ENCODE measurements at places on chromosomes 1 and 21.

DNA sequence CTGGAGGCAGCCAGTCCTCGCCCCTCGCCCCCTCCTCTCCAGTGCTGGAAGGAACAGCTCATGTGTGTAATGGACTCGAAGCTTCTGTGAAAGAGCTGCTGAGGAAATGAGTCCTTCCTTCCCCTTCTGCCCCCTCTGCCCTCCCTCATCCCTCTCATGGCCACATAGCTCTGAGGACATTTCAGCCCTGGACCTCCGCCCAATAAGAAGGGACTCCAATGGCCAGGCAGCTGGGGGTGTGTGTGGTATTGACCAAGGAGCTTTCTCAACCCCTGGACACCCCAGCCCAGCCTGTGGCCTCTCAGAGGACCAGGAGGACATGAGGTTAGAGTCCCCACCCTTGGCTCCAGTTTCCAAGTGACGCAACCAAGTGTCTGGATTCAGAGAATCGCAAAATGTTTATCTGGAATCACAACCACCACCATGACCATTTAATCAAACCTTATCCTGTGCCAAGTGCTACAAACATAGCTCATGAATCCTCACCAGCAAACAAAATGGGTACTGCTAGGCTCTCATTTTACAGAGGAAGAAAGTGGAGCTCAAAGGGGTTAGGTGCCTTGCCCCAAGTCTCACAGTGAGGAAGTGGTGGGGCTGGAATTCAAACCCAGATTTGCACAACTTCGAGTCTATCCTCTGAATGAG, 47.8 kb upstream of the ECE1 start:
- DNase-seq: no peak

DNA sequence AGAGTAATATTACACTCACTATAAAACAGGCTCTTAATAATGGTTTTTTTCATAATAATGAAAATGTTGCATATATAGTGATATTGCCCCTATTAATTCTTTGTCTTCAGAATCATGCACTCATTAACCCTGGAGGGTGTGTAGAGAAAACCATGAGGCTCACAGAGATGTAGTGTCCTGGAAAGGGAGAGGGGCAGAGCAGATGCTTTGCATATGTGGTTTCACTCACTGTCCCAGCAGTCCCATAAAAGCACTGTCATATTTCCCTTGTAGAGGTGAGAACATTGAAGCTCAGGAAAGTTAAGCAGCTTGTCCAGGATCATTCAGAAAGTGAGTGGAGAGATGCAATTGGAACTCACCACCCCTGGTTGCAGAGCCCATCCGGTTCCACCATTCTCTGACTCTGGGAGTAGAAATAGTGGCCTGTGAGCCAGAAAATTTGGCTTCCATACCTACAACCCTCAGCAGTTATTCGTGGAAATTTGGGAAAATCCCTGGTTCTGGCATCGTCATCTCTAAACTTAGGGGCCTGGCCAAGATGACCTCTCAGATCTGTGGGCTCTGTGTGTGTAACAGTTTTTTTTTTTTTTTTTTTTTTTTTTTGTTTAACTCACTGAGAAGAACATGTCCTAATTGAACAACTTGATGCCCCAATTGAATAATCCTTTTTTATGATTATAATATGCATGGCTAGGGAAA, 86.4 kb downstream of the RGL1 start:
- DNase-seq: no peak

DNA sequence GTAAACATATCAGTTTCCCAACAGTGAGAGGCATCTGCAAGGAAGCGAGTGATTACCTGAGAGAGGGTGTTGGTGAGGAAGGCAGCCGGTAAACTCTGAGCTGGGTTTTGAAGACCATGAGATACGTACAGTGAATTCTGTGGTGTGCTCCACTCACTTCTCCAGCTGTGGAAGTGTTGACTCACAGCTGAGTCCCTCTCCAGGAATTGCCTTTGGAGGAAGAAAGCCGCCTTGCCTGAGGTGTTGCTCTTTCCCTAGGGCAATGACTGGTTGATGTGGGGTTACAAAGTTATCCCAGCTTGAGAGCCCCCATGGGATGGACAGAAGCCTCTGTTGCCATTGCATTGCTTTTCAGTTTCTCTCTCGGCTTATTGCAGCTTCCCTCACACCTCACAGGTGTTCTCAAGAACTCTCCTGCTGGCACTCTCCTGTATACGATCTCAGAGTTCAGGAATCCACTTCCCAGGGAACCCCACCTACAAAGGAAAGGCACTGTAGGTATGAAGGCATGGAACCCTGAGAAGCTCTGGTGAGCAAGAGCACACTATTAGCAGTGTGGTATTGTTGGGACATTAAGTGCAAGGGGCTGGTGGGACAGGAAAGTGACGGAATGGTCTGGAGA, 10.8 kb downstream of the NHLH1 start:
- peak; percentile 20 for DNase-seq

- DNase-seq: no peak
Observed at GRCh38 chr1:219294251-219294650, 120.6 kb downstream of the LYPLAL1 start.

- DNase-seq: no peak
Observed at GRCh38 chr1:179082333-179082998, 596 bp downstream of the TOR3A start.

DNA sequence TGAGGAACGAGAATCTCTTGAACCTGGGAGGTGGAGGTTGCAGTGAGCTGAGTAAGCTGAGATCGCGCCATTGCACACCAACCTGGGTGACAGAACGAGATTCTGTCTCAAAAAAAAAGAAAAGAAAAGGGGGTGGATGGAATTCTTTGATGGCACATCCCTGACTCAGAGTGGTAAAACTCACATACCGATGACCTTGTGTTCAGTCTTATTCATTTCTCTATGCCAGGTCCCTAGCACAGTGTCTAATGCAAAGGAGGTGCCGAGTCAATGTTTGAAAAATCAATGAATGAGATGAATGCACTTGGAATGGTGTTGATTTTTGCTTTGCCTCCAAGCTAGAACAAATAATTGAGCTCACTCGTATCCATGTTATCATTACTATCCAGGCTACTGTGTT, 18.5 kb upstream of the FAM20B start:
- DNase-seq: no peak

- no peak for DNase-seq
Observed at GRCh38 chr1:67749263-67749843, 64.4 kb downstream of the GADD45A start.

DNA sequence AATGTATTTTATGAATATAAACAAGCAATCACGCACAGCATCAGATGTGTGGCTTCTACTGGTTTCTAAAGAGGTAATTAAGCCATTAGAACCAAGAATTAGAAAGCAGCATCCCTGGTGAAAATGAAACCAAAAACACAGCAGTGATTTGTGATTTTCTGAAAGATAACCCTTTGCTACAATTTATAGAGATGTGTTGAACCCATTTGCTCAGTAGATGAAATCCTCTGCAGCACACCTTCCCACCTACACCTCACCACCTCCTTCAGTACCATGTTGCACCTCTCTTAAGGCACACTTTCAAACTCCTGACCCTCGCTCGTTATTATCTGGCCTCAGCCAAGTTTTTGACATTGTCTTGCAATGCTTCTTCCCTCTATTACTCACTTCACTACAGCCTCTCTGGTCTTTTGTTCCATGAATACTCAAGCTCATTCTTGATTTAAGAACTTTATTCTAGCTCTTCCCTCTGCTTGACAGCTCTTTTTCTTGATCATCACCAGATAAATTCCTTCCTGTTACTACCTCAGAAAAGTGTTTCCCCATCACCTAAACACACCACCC, 38.6 kb downstream of the NSL1 start:
- no peak for DNase-seq

GRCh38 chr1:9726905-9727595, 75.5 kb downstream of the PIK3CD start:
- no peak for DNase-seq

DNA sequence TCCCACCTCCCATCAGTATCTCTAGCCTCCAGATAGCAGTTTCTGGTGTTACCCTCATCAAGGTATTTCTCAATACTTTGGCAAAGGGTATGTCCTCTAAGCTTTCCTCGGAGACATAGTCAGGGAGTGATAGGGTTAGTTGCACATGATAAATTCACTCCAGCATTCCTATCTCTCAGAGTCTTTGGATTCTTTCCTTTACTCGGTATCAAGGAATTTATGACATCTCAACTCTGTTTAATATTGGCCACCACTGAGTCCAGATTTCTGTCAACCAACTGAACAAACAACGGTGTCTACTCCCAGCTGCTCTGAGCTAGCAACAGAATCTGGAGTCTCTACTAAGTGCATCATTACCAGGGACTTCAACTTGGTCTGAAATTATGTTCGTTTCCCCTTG, 233.4 kb downstream of the TM2D1 start:
- peak; percentile 39 for DNase-seq

DNA sequence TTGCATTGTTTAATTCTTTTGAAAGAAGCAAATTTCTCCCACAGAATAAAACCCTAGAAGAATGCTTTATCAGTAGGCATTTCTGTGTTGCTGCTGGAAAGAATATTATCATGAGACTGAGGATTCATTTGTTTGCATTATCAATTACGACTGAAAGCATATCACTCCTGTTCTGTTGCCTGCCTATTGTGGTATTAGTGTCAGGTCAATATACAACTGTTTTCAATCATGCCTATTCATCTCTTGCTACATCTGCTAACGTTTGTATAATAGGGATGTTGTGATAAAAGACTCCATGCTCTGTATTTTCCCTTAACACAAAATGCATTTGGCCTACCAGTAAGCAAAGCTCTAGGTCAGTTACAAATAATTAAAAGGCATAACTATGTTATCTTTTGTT, 221.5 kb downstream of the PTPRC start:
- DNase-seq: no peak

- DNase-seq: no peak
Observed at GRCh38 chr1:232878086-232878485, 72.3 kb upstream of the NTPCR start.

DNA sequence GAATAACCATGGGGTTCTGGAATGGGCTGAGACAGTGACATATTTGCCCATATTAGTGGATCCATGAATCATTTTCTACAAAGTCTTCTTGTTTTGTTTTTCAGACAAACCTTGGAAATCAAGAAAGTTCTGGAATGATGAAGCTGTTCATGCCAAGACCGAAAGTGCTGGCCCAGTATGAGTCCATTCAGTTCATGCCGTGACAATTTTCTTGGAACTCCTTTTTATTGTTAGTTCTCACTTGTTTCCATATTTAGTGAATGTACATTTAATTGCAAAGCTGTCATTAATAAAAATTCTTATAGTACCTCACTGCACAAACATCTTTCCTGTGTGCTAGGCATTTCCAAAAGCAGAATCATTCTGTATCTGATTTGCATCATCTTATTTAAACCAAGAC, 100.6 kb upstream of the KCNJ15 start:
- no peak for DNase-seq

Measured in fibroblast of skin of left biceps (primary cell).